ENCODE measurements at places on chromosomes 1 and 21. TPM values are rescaled to one million over a fixed set of nuclear protein-coding genes. Genes with fewer than 3 reads are reported as not detected.

Gene CLDN17
- not detected for total RNA-seq

GRCh38 chr1:85317560-85317959, 41.1 kb upstream of the BCL10 start:
- no peak overlapping the region for H3K4me3 ChIP-seq
- no peaks in the 10 kb centered on the region for H3K36me3 ChIP-seq
- H3K27me3 ChIP-seq, result no peaks in the 10 kb centered on the region
- peaks cover 12% of the 10 kb centered on the region for H3K4me1 ChIP-seq

- no peak overlapping the region for H3K27ac ChIP-seq
- H3K36me3 ChIP-seq, result no peaks in the 10 kb centered on the region
- H3K4me3 ChIP-seq, result no peak overlapping the region
- no peak for DNase-seq
Measured at GRCh38 chr1:156691191-156691590, 14.0 kb upstream of the NES start.

DNA sequence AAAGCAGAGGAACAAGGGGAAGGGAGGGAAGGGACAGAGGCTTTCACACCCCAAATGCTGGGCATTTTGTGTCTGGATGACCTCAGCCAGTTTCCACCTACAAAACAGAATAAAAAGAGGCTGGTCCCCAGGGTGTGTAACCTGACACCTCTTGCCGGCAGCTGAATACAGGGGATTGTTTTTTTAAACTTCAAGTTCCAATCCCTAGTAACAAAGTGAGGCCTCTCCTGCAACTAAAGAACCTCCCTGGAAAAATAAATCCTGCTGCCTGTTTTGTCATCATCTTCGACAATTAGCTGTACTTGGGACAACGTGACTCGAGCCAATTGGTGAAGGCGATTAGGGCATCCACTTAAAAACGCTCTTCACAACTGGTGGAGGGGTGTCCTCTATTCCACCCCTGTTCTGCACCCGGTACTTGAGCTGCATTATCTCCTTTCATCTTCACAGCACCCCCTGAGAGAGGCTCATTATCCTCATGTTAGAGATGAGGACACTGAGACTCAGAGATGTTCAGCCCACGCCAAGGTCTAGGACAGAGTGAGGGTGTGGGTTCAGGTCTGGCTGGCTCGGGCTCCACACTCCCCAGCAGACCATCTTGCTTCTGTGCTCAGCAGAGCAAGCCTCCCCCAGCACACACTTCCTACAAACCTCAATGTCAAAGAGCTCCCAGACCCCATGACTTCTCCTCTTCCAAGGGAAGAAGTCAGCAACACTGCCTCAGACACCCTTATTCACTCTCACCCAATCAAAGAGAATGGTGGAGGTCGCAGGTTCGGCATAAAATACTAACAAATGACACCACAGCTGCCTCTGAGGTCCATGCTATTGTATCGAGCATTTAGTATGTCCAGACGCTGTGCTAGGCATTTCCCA, 15.2 kb downstream of the ITPKB start:
- no peak for DNase-seq
- H3K36me3 ChIP-seq, result no peaks in the 10 kb centered on the region
- no peaks in the 10 kb centered on the region for H3K27me3 ChIP-seq
- H3K4me3 ChIP-seq, result no peak overlapping the region

DNA sequence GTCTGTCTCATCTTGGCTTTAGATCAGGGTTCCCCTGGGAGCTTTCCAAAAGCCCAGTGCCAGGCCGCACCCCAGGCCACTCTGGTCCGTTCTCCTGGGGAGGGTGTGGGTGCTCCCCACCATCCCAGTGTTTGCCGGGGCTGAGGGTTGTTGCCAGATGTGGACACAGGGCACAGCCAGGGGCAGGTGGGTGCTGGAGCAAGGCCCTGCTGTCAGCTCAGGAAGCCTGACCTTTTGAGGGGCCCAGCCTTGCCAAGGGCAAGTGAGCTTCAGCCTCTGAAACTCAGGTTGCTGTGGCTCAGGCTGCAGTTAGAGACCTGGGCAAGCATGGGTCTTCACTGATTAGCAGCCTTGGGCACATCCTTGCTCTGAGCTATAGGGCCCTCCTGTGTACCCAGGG, 22.8 kb upstream of the ZBTB21 start:
- no peaks in the 10 kb centered on the region for H3K36me3 ChIP-seq
- no peak overlapping the region for H3K27ac ChIP-seq
- H3K4me1 ChIP-seq, result no peaks in the 10 kb centered on the region
- DNase-seq, result no peak

DNA sequence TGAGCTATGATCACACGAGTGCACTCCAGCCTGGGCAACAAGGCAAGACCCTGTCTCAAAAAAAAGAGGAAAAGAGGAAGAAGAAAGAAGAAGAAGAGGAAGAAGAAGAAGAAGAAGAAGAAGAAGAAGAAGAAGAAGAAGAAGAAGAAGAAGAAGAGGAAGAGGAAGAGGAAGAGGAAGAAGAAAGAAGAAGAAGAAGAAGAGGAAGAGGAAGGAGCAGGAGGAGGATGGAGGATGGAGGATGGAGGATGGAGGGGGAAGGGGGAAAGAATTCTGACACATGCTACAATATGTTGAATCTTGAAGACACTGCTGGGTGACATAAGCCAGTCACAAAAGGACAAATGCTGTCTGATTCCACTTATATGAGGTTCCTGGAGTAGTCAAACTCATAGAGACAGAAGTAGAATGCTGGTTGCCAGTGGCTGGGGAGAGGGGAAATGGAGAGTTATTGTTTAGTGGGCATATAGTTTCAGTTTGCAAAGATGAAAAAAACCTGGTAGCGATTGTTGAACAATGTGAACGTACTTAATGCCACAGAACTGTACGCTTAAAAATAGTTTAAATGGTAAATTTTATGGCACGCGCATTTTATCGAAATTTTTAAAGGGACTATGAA, 47.3 kb upstream of the COA6 start:
- H3K27me3 ChIP-seq, result no peaks in the 10 kb centered on the region
- H3K4me3 ChIP-seq, result peak overlapping the region; percentile 16
- DNase-seq, result no peak
- H3K27ac ChIP-seq, result no peak overlapping the region
- H3K4me1 ChIP-seq, result peaks cover 4% of the 10 kb centered on the region

GRCh38 chr1:161111117-161111516, 6.7 kb downstream of the PFDN2 start:
- peaks cover 23% of the 10 kb centered on the region for H3K36me3 ChIP-seq
- no peaks in the 10 kb centered on the region for H3K27me3 ChIP-seq
- no peak for DNase-seq
- H3K4me1 ChIP-seq, result peaks cover 26% of the 10 kb centered on the region

GRCh38 chr1:178146436-178146835, 52.5 kb downstream of the RASAL2 start:
- no peak overlapping the region for H3K4me3 ChIP-seq
- no peak for DNase-seq

GRCh38 chr1:42282867-42283583, 52.0 kb downstream of the FOXJ3 start:
- no peak overlapping the region for H3K4me3 ChIP-seq
- H3K4me1 ChIP-seq, result peaks cover 38% of the 10 kb centered on the region
- no peaks in the 10 kb centered on the region for H3K36me3 ChIP-seq

DNA sequence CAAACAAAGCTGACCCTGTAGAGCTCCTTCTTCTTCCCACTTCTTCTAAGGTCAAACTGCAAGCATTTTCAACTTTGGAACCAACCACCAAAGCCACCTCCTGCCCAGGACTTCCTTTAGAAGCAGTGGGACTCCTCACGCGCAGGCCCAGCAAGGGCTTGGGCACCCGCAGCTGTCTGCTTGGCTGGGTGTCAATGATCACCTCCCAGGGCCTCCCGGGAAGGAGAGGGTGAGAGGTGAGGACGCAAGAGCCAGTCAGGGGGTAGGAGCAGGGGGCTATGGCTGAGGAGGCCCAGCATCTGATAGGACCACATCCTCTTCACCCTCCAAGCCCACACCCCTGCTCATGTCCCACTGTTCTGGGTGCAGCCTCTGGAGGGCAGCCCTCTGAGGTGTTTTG, 10.2 kb downstream of the KLHL21 start:
- H3K4me3 ChIP-seq, result no peak overlapping the region
- no peak for DNase-seq
- H3K27me3 ChIP-seq, result no peaks in the 10 kb centered on the region
- H3K27ac ChIP-seq, result peak overlapping the region; percentile 22
- peaks cover 98% of the 10 kb centered on the region for H3K36me3 ChIP-seq
